Retinal pigment epithelial cell (primary cell): ENCODE measurements at places on chromosomes 11 and 22.
A peak's percentile ranks its signal among the peaks of the same experiment; 100 is the strongest.

- DNase-seq = no peak
Observed at GRCh38 chr22:28985581-28986290, 75.9 kb downstream of the C22orf31 start.

- DNase-seq = no peak
Observed at GRCh38 chr11:44930588-44931302, 19.9 kb downstream of the TP53I11 start.

GRCh38 chr11:125091247-125091876 lies 20.1 kb downstream of the TMEM218 start:
- DNase-seq = peak; percentile 21

- DNase-seq = no peak
Observed at GRCh38 chr11:16378906-16379305, 22.6 kb upstream of the SOX6 start.

- no peak for DNase-seq
Observed at GRCh38 chr22:21590809-21591641, 23.5 kb downstream of the UBE2L3 start.

- no peak for DNase-seq
Observed at GRCh38 chr11:986270-986951, 50.1 kb downstream of the MUC6 start.

DNA sequence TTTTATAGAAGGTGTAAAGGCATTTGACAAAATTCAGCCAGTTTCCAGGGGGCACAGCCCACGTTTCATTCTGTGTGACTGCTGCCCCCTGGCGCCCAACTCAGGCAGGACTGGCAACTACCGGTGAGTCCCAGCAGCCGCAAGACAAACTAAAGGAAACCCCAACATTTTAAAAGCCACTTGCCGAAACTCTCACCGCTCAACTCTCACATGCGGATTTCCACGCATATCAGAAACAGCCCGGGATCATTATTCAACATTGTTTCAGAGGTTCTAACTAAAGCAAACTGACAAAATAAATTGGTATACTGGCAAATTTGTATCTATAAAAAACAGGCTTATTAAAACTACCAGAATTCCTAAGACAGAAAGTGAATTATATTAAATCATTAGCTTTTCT lies 48.2 kb downstream of the MORC2 start:
- DNase-seq = peak; percentile 7

DNA sequence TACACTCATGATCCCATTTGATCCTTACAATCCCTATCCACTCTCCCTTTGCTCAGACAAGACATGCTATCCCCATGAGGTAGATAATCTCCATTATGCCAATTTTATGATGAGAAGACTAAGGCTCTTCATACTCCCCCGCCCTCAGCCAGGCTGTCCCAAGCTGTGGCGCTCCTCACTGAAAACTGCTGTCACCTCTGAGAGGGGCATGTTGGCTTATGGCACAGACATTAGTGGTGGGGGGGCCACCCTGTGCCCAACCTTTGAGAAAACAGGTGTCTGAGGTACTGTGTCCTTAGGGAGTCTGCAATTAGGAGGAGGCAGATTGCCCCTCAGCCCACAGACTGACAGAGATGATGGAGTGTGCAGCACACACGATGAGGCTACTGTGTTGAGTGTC lies 2.4 kb downstream of the DDTL start:
- DNase-seq = no peak

- no peak for DNase-seq
Observed at GRCh38 chr11:79100093-79100910, 340.5 kb downstream of the TENM4 start.

DNA sequence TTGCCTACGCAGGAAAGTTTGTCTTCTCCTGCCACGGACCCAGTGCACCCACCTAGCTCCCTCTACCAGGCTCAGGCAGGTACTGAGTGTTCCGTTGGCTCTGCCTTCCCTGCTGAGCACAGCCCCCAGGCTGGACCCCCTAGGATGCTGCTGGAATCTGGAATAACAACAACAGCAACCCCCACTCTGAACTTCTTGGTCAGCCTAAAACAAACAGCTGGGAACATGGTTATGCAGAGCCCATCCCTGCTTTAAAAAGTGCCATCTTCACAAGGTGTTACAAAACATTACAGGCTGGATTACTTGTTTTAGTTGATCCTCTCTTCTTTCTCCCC lies 1.8 kb downstream of the OPCML start:
- DNase-seq = no peak

- no peak for DNase-seq
Observed at GRCh38 chr22:16989915-16990314, 18.1 kb downstream of the GAB4 start.

DNA sequence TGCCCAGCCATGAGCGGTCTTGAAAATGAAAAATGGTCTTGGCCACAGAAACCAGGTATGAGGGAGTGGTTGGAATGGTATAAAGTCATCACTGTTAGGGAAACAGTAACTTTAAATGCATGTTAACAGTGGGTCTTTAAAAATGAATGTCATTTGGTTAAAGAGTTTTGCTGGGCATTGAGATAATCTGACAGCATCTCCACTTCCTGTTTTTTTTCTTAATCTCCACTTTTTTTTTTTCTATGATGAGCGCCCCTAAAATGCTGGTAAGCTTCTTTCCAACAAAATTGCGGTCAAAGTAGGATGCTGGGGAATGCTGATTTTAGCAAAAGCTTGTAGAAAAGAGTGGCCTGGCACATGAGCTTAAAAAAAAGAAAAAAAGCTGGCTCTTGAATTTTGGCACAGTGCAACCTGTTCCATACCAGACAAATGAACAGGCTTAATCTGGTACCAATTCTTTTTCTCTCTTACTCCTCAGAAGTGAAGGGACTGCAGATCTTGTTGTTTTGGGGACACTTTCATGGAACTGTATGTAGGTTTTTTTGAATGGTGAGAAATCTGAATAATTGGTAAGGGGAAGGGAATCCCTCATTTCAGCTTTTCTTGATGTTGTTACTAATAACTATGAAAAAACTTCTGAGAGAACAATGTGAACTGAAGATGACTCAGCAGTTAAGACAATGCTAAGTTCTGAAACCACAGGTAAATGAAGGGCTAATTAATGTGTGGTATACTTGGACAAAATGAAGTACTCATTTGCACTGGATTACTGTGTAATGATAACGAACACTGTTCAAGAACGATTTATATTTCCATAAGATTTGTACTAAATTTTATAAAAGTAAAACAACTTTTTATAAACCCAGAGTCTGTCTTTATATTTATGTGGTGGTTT lies 3.1 kb upstream of the ARHGEF12 start:
- DNase-seq = no peak

GRCh38 chr11:117456027-117456720 lies 128.5 kb downstream of the CEP164 start:
- no peak for DNase-seq
